Activated naive CD8-positive, alpha-beta T cell treated with anti-CD3 and anti-CD28 coated beads, Interleukin-2, amount 50 U/mL, for 16 hours (primary cell): ENCODE measurements at places on chromosomes 2 and 18.

DNA sequence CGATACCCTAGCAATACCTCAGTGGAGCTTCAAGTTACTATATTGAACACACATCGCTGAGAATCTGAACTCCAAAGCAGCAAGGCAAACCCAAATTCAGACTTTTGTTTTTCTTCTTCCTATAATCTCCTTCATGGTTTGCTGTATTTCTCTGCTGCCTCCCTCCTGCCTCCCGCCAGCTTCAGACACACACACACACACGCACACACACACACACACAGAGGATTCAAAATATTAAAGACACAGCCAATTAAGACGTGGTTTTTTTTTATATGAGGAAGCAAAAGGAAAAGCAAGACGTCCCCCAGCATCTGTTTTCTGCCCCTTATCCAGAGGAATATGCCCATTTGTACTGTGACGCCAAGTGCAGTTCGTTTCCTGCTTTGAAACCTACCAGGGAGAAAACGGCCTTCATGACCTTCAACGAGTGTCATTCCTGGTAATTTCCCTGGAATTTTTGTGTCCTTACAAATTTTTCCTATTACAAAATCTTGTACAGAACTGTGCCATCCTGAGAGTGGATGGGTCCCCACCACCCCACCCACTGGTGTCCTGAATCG, 547.9 kb upstream of the ID2 start:
- no peak for DNase-seq

- no peak for DNase-seq
These were observed 9.8 kb upstream of the FZD7 start for GRCh38 chr2:202023904-202024266.

- no peak for DNase-seq
These were observed 14.5 kb downstream of the SLC40A1 start for GRCh38 chr2:189566046-189566445.

GRCh38 chr2:16522031-16522831, 143.4 kb downstream of the CYRIA start:
- no peak for DNase-seq

GRCh38 chr2:127428057-127428814, 10.0 kb downstream of the PROC start:
- DNase-seq = no peak

DNA sequence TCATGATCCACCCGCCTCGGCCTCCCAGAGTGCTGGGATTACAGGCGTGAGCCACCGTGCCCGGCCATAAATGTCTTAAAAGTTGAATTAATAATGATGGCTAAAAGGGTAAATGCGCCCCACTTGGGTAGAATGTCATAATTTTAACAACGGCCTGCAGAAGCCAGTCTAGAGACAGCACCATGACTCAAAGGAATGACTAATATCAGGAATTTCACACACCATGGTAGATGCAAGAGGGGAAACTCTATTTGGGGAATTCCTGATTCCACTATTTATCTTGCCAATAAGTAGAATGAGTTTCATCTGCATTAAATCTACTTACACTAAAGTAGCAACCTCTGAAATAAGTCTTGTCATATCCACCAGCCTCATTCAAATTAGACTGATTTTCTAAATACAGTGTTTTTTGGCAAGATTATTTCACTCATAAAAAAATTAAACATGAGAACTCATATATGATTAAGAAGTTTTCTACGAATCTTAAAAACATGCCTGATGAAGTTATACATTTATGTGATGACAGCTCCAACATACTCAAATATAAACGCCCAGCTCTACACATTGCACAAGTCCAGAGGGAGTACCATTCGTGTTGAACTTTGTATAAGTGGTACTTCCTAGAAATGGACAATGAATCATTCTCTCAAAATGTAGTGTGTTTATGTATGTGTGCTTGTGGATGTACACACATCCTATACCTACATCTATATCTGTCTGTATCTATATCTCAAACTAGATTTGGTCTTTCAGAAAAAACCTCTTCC, 309.7 kb downstream of the IRS1 start:
- DNase-seq = no peak

DNA sequence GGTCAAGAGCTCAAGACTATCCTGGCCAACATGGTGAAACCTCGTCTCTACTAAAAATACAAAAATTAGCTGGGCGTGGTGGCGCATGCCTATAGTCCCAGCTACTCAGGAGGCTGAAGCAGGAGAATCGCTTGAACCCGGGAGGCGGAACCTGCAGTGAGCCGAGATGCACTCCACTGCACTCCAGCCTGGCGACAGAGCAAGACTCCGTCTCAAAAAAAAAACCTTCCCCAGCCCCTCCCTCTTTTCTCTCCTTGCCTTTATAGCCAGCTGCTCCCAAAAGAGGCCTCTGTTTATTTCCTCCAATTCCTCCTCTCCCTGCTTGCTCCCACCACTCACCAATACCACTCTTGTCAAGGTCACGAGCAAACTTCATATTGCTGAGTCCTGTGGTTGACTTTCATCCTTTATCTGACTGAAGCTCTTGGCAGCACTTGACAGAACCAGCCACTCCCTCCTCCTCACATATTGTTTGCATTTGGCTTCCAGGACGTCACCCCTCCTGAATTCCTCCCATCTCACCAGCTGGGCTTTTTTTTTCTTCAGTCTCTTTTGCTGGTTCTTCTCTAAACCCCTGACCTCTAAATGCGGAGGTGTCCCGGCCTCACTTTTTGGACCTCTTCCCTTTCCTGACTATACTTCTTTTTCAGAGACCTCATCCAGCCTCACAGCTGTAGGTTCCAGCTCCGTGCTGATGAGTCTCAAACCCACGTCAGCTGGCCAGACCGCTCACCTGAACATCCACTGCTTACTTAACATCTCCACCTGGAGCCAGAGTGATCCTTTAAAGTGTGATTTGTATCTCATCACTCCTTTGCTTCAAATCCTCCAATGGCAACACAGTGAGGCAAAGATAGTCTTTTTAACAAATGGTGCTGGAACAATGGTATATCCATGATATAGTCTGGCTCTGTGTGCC, 84.6 kb upstream of the CAB39 start:
- DNase-seq = no peak

DNA sequence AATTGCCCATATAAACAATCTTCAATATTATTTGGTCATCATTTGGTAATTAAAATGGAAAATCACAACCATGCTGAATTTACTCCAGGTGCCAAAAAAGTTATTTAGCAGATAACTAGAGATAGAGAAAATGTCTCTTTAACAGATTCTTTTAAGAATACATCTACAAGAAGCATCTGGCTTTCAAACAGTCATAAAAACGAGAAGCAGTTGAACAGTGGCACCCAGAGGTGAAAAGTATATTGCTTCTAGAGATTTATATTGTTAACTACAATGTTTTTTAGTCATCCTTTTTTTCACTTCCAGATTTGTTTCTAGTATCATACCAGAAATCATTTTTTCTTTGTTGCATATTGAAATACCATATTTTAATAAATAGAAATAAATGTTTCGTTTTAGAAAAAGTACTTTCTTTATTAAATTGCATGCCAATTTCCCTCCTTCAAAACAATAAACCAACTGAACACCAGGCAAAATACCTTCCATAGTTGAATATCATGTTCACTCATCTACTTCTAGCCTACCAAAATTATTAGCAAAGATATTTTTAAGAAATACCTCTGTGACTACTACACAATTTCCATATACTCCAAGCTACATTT, 65.4 kb upstream of the HNRNPA3 start:
- DNase-seq = no peak

- DNase-seq = no peak
These were observed 31.3 kb upstream of the AFTPH start for GRCh38 chr2:64492821-64493220.

DNA sequence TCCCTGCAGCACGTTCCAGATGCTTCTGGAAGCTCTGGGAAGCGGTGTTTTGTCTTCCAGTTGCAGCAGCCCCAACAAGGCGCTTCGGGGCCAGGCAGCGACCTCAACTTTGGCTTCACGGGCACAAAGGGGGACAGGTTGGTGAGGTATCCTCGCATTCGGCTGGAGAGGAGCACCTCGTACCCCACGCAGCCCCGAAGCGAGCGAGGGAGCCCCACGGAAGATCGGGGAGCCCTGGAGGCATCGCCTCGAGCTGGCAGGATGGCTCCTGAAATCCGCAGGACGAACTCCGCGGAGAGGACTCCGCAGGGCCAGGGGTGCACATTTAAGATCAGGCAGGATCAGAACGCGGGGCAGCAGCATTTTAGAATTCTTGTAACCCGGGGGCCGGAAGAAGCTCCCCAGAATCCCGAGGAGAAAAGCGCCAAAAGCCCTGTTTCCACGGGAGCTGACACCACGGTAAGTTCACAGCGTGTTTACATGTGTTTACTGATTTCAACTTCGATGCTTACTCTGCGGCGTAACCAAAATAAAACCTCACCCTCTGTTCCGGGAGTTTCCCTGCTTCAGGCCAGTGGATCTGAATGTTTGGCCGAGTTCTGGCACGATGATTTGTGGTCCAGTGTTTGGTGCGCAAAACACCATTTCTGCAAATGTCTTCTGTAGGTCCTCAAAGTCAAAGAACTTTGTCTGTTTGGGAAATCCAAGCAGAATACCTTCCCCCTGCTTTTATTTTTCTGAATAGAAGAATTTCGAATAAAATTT, 212.5 kb downstream of the NEDD4L start:
- no peak for DNase-seq

GRCh38 chr18:3499501-3499900, 49.5 kb downstream of the TGIF1 start:
- no peak for DNase-seq

DNA sequence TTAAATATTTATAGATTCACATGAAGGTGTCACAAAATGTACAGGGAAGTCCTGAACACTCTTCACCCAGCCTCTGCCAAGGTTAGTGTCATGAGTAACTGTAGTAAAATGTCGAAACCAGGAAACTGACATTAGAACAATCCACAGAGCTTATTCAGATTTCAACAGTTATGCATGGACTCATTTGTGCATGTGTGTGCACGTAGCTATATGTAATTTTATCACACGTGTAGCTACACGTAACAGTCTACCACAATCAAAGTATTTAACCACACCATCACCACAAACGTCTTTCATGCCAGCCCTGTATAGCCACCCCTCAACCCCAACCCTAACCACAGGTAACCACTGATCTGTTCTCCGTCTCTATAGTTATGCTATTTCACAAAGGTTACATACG, 211.7 kb upstream of the REV1 start:
- DNase-seq = no peak

GRCh38 chr2:214995409-214995808, 143.0 kb downstream of the ABCA12 start:
- DNase-seq = no peak

DNA sequence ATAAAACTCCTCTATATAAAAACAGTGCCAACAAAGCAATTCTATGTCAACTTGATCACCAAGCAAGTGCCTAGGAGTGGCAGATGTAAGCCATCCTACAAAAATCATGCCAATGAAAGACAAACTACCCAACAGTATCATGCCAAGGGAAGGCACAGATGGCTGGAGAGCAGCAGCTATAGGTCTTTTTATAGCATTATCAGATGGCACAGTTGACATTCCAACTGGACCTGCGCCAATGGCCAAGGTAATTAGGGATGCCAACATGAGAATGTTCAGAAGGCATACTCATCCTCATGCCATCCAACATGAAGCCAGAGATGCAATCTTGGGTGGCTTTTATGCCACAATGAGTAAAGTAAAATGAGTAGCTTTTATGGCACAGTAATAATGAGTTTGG, 237.3 kb downstream of the OTX1 start:
- no peak for DNase-seq

DNA sequence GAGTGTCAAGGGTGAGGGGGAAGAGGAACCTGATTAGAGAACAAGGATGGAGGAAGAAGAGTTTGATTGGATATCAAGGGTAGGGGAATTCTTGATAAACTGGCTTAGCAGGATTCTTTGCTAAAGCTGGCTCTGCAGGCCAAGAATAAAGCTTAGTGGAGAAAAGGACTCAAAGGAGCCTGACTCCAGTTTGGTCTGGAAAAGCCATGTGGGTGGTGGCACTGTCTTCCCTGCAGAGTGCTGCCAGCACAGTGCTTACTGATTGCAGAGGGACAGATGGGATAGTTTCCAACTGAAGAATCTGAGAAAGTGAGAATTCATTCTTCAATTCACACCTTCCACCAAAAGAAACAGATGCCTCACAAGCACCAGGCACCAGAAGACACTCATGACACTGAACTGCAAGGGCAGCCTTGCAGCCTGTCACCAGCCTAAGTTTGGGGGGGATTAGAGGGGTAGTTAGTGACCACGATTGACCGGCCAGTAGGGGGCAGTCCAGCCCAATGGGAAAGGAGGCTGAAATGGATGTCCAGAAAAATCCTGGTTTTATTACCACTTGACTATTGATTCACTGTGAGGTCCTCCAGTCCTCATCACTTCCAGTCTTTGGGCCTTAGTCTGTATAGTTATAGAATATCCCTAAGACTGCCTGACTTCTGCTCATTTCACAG, 334.5 kb downstream of the SMAD2 start:
- no peak for DNase-seq

DNA sequence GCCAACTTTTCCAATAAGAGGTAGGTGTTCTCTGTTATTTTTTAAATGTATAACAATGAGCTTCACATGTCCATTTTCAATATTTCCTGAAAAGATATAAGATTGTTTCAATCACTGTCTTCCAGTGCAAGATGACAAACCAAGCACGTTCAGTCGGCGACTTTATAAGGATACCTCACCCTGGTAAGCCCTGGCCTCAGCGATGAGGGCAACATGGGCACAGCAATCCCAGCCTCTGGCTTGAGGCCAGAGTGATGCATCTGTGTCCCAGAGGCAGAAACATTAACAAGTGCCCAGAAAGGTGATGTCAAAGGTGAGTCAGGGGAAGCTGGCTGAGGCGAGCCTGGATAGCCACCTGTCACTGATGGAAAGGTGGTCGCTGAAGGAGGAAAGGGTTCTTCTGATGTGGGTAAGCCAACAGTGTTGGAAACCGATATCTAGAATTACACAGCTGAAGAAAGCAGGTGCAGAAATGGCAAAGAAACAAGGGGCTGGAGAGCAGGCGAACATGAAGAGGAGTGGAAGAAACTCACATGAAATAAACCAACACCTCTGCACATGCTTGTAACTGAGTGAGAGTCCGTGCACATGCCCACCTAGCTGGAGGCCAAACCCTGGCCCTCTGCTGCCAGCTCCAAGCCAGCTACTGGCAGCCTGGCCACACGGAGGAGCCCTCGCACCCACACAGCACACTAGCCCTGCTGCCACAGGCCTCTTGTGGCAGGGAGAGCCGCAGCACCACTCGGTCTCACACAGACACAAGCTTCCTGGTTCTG, 65.5 kb downstream of the FBXO15 start:
- DNase-seq = peak; percentile 34

- no peak for DNase-seq
These were observed 37.4 kb downstream of the RTN4 start for GRCh38 chr2:55012672-55013484.

DNA sequence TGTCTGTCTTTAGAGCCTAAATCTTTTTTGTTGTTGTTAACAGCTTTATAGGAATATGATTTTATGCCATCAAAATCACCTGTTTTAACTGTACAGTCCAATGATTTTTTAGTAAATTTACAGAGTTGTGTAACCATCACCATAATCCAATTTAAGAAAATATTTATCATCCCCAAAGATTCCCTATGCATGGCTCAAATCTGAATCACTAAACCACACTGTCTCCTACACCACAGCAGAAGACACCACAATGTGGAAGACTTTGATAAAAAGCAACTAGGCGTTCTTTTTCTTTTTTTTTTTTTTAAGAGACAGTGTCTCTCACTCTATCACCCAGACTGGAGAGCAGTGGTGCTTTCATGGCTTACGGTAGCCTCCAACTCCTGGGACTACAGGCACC, 99.6 kb downstream of the TXNL1 start:
- DNase-seq = no peak

- no peak for DNase-seq
These were observed 11.1 kb downstream of the TTL start for GRCh38 chr2:112493048-112493447.
